Activated naive CD4-positive, alpha-beta T cell treated with anti-CD3 and anti-CD28 coated beads for 36 hours (primary cell): ENCODE measurements at places on chromosomes 12 and 14. TPM values are rescaled to one million over a fixed set of nuclear protein-coding genes. Genes with fewer than 3 reads are reported as not detected.

DNA sequence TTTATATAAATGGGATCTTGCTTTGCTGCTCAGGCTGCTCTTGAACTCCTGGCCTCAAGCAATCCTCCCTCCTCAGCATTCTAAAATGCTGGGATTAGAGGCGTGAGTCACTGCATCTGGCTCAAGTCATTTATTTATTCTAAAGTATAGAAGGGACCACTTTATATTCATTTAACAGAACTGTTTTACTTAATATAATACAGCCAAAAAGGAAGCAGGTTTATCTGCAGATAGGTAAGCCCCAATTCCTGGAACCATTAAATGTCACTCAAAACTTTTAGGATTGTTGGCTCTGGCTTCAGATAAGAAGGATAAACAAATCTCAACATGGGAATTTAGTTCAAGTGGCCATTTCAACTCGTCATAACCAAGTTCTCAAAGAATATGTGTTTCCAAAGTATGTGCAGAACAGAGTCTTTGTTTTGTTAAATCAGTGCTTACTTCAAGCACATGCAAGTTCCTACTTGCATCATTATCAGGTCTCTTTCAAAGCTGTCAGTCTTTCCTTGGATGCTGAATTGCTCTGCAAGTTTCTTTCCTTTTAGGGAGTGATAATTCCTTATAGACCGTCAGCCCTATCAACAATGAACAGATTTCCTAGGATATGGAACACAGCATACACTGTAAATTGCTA, 60.4 kb downstream of the KITLG start:
- no peak for DNase-seq

DNA sequence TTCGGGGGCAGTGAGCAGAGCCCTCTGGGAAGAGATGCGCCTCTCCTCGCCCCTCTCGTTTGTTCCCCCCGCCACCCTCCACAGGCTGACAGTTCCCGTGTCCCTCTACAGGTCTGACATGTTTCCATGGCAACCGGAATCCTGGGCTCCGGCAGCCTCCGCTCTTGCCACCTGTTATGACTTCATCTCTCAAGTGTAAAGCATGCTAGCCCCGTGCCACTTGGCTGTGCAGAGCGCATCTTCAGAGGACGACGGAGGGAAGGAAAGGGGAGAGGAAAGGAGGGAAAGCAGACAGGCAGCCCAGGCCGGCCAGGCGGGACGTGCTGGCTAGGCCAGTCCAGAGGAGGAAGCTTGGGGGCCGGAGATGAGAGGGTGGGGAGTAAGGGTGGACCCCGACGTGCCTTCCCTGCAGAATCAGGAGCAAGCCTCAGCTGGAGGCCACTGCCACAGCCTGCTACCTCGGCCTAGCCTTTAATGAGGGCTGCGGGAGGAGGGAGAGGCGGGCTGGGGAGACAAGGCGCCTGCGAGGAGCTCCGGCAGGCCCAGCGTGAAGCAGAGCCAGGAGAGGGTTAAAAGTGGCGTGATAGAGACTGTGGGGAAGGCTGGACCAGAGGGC, 214.3 kb downstream of the DPF3 start:
- no peak for DNase-seq

DNA sequence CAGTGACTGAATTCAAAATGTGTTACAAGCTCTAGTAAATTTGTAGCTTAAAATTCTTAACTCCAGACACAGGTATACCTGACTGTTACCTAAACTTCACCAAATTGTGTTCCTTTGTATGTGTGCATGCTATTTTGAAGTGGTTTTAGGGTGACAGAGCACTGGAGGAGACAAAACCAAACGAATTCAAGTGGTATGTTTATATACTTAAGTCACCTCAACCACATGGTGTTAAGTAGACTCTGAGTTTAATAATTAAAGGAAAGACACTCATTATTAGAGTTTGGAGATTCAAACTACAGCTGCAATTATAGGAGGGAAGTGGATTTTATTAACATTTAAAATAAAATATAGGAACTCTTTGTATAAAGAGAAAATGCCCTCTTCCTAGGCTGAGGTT, 84.3 kb downstream of the PLCZ1 start:
- no peak for DNase-seq

- no peak for DNase-seq
Measured at GRCh38 chr14:90539496-90539775, 142.6 kb downstream of the CALM1 start.

- no peak for DNase-seq
Measured at GRCh38 chr12:65464930-65465329, 186.4 kb downstream of the MSRB3 start.

GRCh38 chr12:105854071-105854470, 284.7 kb downstream of the NUAK1 start:
- no peak for DNase-seq

DNA sequence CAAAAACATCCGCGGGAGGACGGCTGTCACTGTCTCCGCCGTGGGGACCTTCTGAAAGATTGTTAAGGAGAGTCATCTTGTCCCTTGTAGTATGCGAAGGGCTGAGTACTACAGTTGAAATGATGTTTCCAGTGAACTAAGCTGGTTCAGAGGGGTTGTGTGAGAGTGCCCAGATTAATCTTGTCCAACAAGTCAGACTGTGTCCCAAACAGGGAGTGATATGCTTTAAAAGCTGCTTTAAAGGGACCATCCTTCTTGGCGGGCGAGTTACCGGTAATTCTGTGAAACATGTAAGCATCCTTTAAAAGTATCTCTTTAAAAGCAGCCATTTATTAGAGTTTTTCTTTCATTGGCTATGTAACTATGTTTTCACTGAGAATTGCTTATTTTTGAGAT, 1.1 kb downstream of the WDR20 start:
- no peak for DNase-seq

- no peak for DNase-seq
Measured at GRCh38 chr14:69582829-69583228, 8.2 kb upstream of the CCDC177 start.

GRCh38 chr12:56151672-56152131, 685 bp upstream of the MYL6B start:
- DNase-seq: peak; percentile 84

- DNase-seq: no peak
Measured at GRCh38 chr12:79658221-79658620, 32.5 kb downstream of the PAWR start.

GRCh38 chr14:100138082-100138787, 21.2 kb downstream of the DEGS2 start:
- no peak for DNase-seq

- no peak for DNase-seq
Measured at GRCh38 chr12:105765053-105766014, 373.4 kb downstream of the NUAK1 start.

The CLEC12A gene
- total RNA-seq: not detected

The DEPDC4 gene
- 3.4 TPM for total RNA-seq

The MYF6 gene
- total RNA-seq: not detected

The RNASE7 gene
- total RNA-seq: not detected

The CLEC4D gene
- not detected for total RNA-seq

The ADCY4 gene
- total RNA-seq: 2.4 TPM

The DAO gene
- total RNA-seq: not detected

The SOS2 gene
- 20.3 TPM for total RNA-seq

The COCH gene
- 1.3 TPM for total RNA-seq

The LTBP2 gene
- 0.55 TPM for total RNA-seq
